ENCODE measurements at places on chromosomes 5 and 9. TPM values are rescaled to one million over a fixed set of nuclear protein-coding genes. Genes with fewer than 3 reads are reported as not detected.

ARAP3 gene
- total RNA-seq = 6.0 TPM

GDA gene
- total RNA-seq = 0.84 TPM

TRIM14 gene
- total RNA-seq = 14.7 TPM

PDLIM4 gene
- not detected for total RNA-seq

NRG2 gene
- total RNA-seq = 2.0 TPM

NME5 gene
- not detected for total RNA-seq

KCNN2 gene
- total RNA-seq = 0.15 TPM

TOR4A gene
- 28.5 TPM for total RNA-seq

TICAM2 gene
- total RNA-seq = 1.4 TPM
